ENCODE measurements at places on chromosomes 7 and 10.

- no peak for DNase-seq
Measured at GRCh38 chr10:95832216-95833041, 75.3 kb upstream of the CC2D2B start.

GRCh38 chr7:18771834-18772566, 276.5 kb downstream of the HDAC9 start:
- DNase-seq: no peak

- DNase-seq: no peak
Measured at GRCh38 chr10:61100887-61101286, 156.9 kb upstream of the RHOBTB1 start.

- DNase-seq: no peak
Measured at GRCh38 chr7:55497521-55497920, 74.8 kb downstream of the VOPP1 start.

GRCh38 chr10:6046773-6047611, 15.2 kb downstream of the IL2RA start:
- no peak for DNase-seq
